Keratinocyte (primary cell): ENCODE measurements at places on chromosomes 12 and 14. TPM values are rescaled to one million over a fixed set of nuclear protein-coding genes. Genes with fewer than 3 reads are reported as not detected.

- no peak for DNase-seq
- H3K4me3 ChIP-seq = no peak overlapping the region
- H3K4me1 ChIP-seq = no peaks in the 10 kb centered on the region
- H3K27me3 ChIP-seq = peaks cover 84% of the 10 kb centered on the region
These were observed 2.2 kb upstream of the DLK1 start for GRCh38 chr14:100724536-100724935.

DNA sequence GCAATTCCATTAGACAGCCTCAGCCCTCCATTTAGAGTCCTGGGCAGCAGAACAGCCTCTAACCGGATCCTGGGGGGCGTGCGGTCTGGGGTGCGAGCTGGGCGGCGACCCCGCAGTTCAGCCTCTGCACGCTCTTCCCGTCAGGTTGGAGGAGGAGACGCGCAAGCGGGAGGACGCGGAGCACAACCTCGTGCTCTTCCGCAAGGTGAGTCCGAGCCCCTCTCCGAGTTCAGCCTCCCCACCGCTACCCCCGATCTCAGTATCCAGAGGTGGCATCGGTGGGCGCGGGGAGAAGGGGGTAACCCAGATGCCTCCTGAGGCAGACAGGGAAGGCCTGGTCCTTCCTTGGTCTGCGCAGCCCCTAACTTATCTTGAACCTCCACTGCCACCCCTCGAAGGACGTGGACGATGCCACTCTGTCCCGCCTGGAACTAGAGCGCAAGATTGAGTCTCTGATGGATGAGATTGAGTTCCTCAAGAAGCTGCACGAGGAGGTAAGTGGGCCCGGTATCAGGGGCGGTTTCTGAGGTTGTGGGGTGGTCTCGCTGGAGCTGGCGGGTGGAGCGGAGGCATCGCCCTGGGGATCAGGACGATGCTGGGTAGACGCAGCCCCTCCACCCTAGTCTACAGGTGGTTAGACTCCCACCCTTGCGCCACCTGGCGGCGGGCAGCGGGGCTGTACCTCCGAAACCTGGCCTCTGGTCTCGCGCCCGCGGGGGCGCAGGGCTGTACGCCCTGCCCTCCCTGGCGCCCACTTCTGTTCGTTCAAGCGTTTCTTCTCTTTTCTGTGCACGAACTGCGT lies 1.3 kb downstream of the PRPH start:
- peaks cover 47% of the 10 kb centered on the region for H3K27me3 ChIP-seq
- H3K4me1 ChIP-seq = peaks cover 13% of the 10 kb centered on the region
- no peak overlapping the region for H3K27ac ChIP-seq
- no peak for DNase-seq
- H3K36me3 ChIP-seq = no peaks in the 10 kb centered on the region
- H3K4me3 ChIP-seq = peak overlapping the region; percentile 36

GRCh38 chr12:101939856-101940265 lies 62.5 kb downstream of the DRAM1 start:
- peaks cover 23% of the 10 kb centered on the region for H3K4me1 ChIP-seq
- no peak overlapping the region for H3K4me3 ChIP-seq
- no peak overlapping the region for H3K27ac ChIP-seq
- DNase-seq = peak; percentile 11
- no peaks in the 10 kb centered on the region for H3K36me3 ChIP-seq

DNA sequence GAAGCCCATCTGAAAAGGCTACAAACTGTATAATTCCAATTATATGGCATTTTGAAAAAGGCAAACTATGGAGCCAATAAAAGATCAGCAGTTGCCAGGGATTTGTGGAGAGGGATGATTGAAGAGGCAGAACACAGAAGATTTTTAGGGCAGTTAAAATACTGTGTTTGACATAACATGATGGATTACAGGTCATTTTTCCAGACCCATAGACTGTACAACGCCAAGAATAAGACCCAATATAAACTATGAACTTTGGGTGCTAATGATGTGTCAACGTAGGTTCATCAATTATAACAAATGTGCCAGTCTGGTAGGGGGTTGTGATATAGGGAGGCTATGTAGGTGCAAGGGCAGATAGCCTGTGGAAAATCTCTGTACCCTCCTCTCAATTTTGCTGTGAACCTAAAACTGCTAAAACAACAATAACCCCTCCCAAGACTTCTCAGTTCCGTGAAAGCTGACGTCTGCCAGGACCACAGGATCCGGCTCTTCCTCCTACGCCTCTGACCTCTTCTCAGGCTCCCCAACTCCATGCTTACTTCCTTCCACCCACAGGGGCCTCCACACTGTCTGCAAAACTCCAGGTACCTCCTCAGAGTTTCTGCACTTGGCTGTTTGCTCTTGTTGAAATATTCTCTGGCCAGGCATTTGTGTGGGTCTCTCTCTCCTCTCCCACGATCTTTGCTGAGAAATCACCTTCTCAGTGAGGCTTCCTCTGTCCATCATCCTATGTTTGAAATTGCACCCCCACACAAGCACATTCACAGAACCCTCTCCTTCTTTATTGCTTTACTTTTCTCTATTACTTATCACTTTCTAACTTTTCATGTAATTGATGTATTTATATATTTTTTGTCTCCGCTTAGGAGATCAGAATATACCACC lies 131.4 kb downstream of the BBS10 start:
- no peak for DNase-seq
- H3K27me3 ChIP-seq = no peaks in the 10 kb centered on the region

DNA sequence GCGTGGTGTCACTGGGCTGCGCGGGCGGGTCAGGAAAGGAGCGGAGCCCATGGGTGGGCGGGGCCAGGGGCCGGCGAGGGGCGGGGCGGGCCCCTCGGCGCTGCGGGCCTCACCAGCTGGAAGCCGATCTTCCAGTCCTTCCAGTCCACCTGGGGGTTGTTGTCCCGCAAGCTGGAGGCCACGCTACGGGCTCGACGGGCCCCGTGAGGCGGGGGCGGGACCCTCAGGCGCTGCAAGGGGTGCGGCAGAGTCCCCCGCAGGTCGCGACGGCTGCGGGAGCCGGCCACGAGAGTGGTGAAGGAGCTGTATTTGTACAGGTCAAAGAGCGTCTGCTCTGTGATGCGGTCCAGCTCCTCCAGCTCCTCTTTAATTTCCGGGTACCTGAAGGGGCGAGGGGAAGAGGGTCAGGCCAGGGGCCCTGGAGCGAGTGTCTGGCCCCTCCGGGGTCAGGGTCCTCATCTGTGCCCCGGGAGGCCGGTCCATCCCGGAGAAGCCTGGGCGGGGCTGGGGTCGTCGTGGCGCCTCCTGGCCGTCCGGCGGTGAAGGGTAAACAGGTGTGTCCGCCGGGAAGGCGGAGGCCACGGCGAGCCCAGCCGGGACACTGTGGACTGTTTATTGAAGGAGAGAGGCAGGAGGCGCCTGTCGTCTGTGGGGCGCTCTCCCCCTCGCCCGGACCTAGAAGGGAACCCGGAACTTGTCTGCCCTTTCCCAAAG lies 11.9 kb downstream of the SCNN1A start:
- H3K4me3 ChIP-seq = peak overlapping the region; percentile 75
- H3K27ac ChIP-seq = peak overlapping the region; percentile 74
- no peak for DNase-seq
- H3K4me1 ChIP-seq = peaks cover 15% of the 10 kb centered on the region
- H3K27me3 ChIP-seq = no peaks in the 10 kb centered on the region

DNA sequence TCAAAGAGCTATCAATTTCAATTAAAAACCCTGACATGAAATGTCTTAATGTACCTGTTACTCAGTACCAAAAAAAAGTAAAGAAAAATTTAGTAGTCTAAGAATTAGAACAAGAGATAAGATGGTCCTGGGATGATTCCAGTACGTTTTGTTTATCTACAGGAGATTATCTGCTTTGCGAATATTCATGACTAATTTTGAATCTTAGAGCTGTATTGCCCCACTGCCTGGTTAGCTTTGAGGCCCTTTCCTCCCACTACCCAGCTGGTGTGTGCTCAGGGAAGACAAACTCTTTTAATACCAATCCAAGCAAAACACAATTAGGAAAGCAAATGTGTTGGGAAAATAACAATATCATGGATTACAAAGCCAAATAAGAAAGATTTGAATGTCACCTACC lies 263.5 kb downstream of the FOXG1 start:
- H3K27ac ChIP-seq = no peak overlapping the region
- DNase-seq = no peak
- H3K27me3 ChIP-seq = no peaks in the 10 kb centered on the region
- no peaks in the 10 kb centered on the region for H3K4me1 ChIP-seq
- no peak overlapping the region for H3K4me3 ChIP-seq
- no peaks in the 10 kb centered on the region for H3K36me3 ChIP-seq

DNA sequence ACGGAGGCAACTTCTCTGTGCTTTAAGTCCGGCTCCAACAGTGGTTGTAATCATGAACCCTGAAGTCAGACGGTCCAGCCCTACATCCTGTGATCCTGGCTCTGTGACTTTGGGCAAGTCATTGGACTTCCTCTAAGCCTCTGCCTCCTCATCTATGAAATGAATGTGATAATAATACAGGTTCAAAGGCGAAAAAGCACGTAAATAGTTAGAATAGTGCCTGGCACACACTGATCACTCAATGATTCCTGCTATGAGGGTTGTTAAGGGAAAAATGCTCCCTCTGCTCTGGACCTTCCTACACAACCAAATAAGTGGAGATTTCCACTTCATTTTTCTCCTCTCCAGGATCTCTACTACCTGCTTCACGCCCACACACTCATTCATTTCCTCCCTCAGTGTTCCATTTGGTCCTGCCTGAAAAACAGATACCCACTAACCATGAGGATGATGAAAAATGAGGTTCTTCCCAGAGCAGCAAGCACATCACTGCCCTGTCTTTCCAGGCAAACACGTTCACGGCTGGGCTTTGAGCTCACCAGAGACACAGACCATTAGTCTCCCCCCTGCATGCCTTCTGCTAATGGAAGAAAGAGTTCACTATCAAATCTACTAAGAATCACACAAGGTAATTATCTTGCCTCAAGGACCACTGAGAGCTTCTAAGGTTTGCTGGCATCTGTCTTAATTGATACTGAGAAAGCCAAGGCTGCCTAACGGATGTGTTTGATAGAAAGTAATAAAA lies 13.2 kb downstream of the NUAK1 start:
- H3K36me3 ChIP-seq = peaks cover 4% of the 10 kb centered on the region
- DNase-seq = no peak
- no peak overlapping the region for H3K4me3 ChIP-seq
- H3K27me3 ChIP-seq = no peaks in the 10 kb centered on the region
- H3K4me1 ChIP-seq = peaks cover 16% of the 10 kb centered on the region

DNA sequence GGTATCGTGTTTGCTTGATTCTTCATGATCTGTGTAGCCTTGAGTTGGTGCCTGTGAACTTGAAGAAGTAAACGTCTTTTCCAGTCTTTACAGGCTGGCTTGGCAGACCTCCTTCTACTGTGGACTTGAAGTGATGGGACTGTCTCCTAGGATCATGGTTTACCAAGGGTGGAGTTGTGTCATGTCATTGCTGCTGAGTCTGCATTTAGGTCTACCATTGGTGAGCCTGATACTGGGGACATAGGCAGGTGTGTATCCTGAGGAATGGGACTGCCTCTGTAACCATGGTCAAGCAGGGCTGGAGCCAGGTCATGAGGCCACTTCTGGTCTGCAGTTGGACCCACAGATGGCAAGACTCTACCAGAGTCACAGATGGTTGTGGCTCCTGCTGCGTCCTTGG lies 20.7 kb upstream of the PPP1R12A start:
- no peak overlapping the region for H3K4me3 ChIP-seq
- no peaks in the 10 kb centered on the region for H3K27me3 ChIP-seq
- H3K36me3 ChIP-seq = no peaks in the 10 kb centered on the region
- no peaks in the 10 kb centered on the region for H3K4me1 ChIP-seq

GRCh38 chr12:41465526-41465925 lies 277.4 kb downstream of the PDZRN4 start:
- H3K36me3 ChIP-seq = no peaks in the 10 kb centered on the region
- H3K27me3 ChIP-seq = no peaks in the 10 kb centered on the region
- no peak for DNase-seq
- H3K4me1 ChIP-seq = no peaks in the 10 kb centered on the region

DNA sequence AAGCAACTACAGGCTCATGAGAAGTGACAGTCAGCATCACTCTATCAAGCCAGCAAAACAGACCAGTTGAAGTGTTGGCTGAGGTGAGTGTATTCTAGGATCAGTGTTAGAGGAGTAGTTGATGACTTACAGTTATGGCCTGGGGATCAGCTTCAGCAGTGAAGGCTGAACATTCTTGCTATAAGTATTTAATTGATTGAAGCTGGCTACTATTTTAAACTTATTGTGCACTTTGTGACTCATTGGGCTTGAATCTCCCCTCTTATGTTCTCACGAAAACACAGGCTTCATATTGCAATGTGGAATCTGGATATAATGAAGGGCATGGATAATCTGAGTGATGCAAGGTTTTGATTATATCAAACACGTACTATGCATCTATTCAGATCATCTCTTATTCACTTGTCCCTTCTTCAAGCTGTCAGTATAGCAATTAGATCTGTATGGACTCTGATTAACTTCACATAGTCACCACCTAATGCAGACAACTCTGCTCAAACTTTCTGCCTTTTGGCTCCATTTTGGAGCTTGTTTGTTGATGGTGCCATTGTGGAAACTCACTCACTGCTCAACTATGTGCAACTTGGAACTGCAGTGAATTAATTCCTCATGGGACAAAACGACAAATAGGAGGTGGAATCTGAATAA lies 309.2 kb downstream of the SLC16A7 start:
- H3K27me3 ChIP-seq = no peaks in the 10 kb centered on the region
- H3K27ac ChIP-seq = no peak overlapping the region
- no peaks in the 10 kb centered on the region for H3K4me1 ChIP-seq
- H3K4me3 ChIP-seq = no peak overlapping the region
- no peak for DNase-seq
- H3K36me3 ChIP-seq = no peaks in the 10 kb centered on the region

- no peaks in the 10 kb centered on the region for H3K4me1 ChIP-seq
- no peaks in the 10 kb centered on the region for H3K36me3 ChIP-seq
- no peak overlapping the region for H3K4me3 ChIP-seq
- H3K27me3 ChIP-seq = no peaks in the 10 kb centered on the region
These were observed 376.0 kb downstream of the C12orf75 start for GRCh38 chr12:105706321-105706972.

GRCh38 chr12:57092529-57092862 lies 3.6 kb downstream of the NAB2 start:
- no peak for DNase-seq
- peaks cover 27% of the 10 kb centered on the region for H3K36me3 ChIP-seq
- no peak overlapping the region for H3K27ac ChIP-seq
- H3K4me3 ChIP-seq = no peak overlapping the region
- H3K4me1 ChIP-seq = peaks cover 50% of the 10 kb centered on the region

GRCh38 chr12:123164222-123164621 lies 13.3 kb upstream of the PITPNM2 start:
- no peak overlapping the region for H3K4me3 ChIP-seq
- no peak for DNase-seq
- H3K4me1 ChIP-seq = peaks cover 10% of the 10 kb centered on the region
- H3K27me3 ChIP-seq = no peaks in the 10 kb centered on the region
- H3K36me3 ChIP-seq = peaks cover 9% of the 10 kb centered on the region

DNA sequence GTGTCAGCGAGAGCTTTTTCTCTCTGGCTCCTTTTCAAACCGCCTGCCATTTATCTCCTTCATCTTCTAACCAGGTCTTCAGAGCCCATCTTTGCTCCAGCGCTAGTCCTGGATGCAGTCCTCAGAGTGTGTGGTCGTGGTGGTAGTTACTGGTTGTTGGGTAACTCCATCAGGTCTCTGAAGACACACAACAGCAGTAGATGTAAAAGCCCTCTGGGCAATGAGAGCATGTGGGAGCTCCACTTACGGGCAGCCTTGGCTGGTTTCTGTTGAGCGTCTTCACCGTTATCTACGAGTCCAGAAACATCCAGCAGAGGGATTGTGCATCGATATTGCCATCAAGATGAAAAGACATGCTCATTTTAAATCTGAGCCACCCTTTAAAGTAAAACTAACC lies 61.2 kb downstream of the FBXL14 start:
- DNase-seq = no peak
- H3K36me3 ChIP-seq = no peaks in the 10 kb centered on the region
- no peak overlapping the region for H3K27ac ChIP-seq

TAS2R30 gene
- polyA plus RNA-seq = 0.03 to 0.18 TPM in 2 of 3 replicates, not detected in the other

TESPA1 gene
- 0.08 TPM in 1 of 3 replicates, not detected in the others for polyA plus RNA-seq

BCAT1 gene
- polyA plus RNA-seq = 2.5 to 6.5 TPM (median 3.3 TPM) in 3 replicates

CD69 gene
- polyA plus RNA-seq = not detected in 3 replicates

CLEC4C gene
- not detected in 3 replicates for polyA plus RNA-seq

OR4K2 gene
- not detected in 3 replicates for polyA plus RNA-seq

MANSC1 gene
- polyA plus RNA-seq = 0.91 to 1.6 TPM (median 1.1 TPM) in 3 replicates

MSRB3 gene
- 11.5 to 12.7 TPM (median 12.3 TPM) in 3 replicates for polyA plus RNA-seq
